NB4 (cell line): ENCODE measurements at places on chromosomes 3 and 15.

DNA sequence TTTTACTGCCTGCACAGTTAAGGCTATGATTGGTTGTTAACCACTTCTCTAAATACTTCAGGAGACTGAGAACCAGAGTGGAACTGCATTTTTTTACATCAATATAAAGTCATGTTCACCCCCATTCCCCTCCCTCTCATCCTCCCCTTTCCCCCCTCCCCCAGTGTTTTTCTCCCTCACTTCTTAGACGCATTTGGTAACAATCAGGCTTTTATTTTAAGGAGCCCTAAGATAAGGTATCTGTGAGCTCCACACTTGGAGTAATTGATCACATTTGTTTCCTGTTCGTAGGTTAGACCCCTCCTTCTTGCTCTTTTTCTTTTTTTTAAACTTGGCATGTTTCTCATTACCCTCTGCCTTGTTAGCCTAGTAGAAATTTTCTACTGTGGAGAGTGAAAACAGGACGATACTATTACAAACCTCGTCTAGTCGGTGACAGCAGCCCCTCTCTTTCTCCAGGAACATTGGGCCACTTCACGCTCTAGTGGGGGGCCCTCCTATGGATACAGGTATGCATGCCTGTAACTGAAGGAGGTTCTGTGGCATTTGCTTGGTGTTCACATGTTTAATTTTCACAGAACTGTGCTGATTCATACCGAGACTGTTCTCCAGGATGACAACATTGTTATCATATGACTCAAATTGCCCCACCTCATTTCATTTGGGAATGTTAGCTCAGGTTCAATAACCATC lies 314.4 kb downstream of the MECOM start:
- no peak for DNase-seq

- DNase-seq: no peak
Observed at GRCh38 chr3:20068512-20069177, 28.4 kb downstream of the KAT2B start.

- DNase-seq: no peak
Observed at GRCh38 chr3:3631114-3631513, 168.1 kb upstream of the LRRN1 start.

DNA sequence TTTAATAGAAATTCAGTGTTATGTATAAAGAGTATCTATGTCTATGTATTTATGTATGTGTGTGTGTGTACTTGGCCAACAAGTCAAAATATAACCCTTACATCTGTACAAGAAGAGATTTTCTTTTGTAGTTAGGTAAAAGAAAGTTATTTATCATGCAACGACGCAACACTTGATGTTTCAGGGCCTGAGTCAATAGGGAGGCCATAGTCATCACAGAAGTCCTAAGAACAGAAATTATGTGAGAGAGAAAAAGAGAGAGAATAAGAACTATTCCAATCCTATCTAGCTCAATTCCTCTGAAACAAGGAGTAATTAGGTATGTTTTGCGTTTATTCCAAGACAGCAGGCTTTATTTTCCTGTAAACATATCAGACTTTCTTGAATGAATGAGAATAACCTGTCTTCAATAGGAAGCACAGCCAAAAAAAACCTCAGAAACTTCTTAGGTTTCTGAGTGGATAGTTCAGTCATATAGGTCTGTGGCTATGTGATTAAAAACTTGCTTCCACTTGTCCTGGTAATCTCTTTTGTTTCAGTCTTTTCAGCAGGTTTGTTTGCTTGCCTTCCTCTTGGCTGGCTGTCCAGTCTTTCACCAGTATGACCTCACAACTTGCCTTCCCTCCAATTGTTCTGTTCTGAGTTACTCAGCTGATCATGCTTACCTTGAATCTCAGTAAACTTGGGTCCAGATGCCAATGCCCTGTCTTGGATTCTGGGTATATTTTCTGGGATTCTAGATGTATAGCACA lies 382.4 kb upstream of the GBE1 start:
- no peak for DNase-seq

DNA sequence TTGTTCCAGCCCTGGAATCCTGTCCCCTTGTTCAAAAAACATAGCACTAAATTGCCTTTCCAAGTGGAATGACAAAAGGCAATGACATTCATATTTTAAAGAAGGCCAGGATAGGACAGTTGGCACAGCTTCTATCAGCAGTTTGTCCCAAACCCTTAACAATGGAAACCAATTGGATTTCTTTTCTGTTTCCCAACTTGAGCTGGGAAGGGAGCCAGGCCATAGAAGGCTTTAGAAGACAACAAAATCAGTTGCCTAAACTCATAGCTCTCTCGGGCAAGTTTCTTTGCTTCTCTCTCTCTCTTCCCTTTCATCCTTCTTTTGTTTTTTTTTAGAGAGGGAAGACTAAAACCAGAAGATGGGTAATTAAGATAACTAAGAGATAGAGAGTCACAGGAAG lies 227.7 kb upstream of the TPRG1 start:
- no peak for DNase-seq

DNA sequence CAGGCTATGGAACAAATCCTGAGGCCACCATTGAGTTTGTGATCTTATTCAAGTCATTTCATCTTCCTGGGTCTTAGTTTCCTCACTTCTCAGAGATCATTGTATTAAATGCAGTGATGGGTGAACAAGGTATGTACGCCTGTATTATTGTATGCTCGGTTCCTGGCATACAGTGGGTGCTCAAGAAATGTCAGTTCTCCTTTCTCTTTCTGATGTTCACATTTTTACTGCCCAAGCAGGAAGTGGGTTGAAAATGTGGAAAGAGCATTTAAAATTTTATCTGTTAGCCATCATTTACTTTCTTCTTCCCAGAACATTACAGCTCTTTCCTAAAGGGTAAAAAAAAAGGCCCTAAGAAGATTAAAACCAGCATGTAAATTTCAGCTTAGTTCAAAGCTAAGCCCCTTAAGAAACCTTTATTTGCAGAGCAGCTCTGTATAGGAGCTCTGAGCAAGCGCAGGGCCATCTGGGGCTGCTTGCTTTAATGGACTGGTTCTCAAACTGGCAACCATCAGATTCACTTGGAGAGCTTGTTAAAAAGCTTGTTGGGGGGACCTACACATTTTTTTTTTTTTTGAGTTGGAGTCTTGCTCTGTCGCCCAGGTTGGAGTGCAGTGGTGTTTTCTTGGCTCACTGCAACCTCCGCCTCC lies 179.4 kb downstream of the CHST2 start:
- peak; percentile 15 for DNase-seq

GRCh38 chr3:147760941-147761340 lies 351.8 kb downstream of the ZIC1 start:
- DNase-seq: no peak

DNA sequence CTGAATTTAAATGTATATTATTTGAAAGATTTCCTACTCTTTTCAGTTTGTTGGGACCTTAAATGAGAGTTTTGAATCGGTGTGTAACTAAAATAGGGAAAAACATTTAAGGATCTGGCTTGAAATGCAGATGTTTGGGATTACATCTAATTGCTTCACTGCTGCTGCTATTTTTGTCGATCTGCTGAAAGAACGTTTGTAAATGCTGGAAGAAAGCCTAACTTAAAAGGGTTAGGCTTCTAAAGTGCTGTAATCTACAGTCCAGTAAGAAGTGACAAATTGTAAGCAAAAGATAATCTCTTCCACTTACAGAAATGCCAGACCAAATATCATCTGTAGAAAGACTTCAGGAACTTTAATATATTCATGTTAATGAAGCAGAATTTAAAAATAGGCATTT lies 691.6 kb downstream of the ZNF385D start:
- DNase-seq: no peak

GRCh38 chr3:22265403-22265802 lies 514.4 kb upstream of the ZNF385D start:
- DNase-seq: peak; percentile 1

- no peak for DNase-seq
Observed at GRCh38 chr3:102444101-102444500, 9.3 kb downstream of the ZPLD1 start.

- DNase-seq: no peak
Observed at GRCh38 chr3:167843886-167844285, 108.4 kb downstream of the SERPINI1 start.

DNA sequence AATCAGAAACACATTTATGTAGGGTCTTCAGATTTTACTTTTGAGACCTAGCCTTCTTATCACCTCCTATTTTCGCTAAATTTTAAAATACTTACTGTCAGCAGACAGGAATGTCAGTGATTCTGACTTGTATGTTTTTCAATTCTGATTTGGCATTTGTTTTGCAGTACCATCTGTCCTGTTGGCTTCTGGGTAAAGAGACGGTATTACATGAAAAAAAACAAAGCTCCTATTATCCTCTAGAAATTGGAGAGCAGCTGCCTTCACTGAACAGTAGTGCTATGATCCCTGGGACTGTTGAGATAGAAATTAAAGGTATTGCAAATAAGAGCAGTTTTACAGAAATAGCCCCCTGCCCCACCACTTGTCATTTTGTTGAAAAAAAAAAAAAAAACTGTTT lies 8.4 kb downstream of the ARMC8 start:
- DNase-seq: no peak

DNA sequence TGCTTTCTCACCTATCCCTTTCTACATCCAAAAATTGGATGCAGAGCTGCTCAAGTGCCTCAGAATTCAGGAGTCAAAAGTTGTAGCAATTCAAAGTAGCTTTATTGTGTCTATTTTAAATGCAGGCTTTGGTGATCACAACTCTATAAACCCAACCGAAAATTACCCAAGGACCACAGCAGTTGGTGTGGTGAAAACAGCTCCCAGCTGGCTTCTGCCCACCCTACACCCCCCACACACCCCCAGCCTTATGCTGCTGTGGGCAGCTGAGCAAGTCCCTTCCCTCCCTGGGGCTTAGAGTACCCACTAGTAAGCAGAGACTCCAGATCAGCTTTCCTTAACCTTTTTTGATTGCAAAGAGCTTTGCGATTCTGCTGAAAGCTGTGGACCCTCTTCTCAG lies 5.8 kb upstream of the HES1 start:
- peak; percentile 77 for DNase-seq

GRCh38 chr3:126337980-126338651 lies 19.1 kb downstream of the KLF15 start:
- no peak for DNase-seq

GRCh38 chr3:52062505-52062904 lies 6.1 kb upstream of the DUSP7 start:
- peak; percentile 50 for DNase-seq

DNA sequence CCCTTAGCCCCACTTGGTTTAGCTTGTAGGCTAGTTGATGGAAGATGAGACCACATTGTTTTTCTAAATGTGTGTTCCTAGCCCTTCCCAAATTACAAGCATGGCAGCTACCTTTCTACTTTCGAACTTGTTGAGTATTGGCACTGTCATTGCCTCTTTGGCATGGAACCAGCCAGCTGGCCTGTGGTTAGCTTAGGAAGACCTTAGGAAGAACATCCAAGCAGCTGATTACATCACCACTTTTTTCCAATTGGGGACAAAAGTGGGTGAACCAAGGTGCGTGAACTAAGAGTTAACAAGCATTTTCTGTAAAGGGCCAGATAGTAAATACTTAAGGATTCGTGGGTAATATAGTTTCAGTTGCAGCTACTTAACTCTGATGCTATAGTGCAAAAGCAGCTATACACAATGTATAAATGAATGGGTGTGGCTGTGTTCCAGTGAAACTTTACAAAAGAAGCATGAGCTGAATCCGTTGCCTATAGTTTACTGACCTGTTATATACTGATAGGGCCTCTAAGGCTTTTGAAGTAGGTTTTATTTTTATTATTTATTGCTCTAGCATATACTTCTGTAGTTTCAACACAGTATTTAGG lies 8.5 kb downstream of the KLHL18 start:
- no peak for DNase-seq

- DNase-seq: peak; percentile 63
Observed at GRCh38 chr3:111979434-111980038, 710 bp downstream of the ABHD10 start.

- DNase-seq: no peak
Observed at GRCh38 chr3:72423643-72424042, 424.6 kb downstream of the SHQ1 start.

DNA sequence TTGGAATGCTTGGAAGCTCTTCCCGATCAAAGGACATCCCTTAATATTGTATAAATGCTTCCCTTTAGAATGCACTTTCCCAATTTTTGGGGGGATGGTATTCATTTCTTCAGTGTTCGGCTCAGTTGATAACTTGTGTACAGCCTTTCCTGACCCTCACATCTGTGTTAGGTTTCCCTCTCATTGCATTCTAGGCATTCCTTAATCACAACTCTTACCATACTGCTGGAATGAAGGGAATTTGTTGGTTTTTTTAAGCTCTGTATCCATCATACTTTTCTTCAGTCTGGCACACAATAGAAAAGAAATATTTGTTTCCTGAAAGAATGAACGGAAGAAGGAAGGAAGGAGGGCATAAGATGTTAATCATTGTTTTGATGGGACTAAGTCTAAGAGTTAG lies 119.5 kb downstream of the CHST2 start:
- DNase-seq: no peak

GRCh38 chr3:89622063-89622700 lies 514.8 kb downstream of the EPHA3 start:
- DNase-seq: no peak

- DNase-seq: peak; percentile 27
Observed at GRCh38 chr3:58179235-58180098, 31.3 kb downstream of the DNASE1L3 start.

- DNase-seq: no peak
Observed at GRCh38 chr3:134342259-134342658, 32.0 kb downstream of the AMOTL2 start.

- no peak for DNase-seq
Observed at GRCh38 chr15:47866446-47866845, 149.1 kb downstream of the SEMA6D start.

- no peak for DNase-seq
Observed at GRCh38 chr3:150875548-150875947, 29.7 kb downstream of the MINDY4B start.

GRCh38 chr3:144585953-144586352 lies 614.3 kb downstream of the DIPK2A start:
- DNase-seq: peak; percentile 4

DNA sequence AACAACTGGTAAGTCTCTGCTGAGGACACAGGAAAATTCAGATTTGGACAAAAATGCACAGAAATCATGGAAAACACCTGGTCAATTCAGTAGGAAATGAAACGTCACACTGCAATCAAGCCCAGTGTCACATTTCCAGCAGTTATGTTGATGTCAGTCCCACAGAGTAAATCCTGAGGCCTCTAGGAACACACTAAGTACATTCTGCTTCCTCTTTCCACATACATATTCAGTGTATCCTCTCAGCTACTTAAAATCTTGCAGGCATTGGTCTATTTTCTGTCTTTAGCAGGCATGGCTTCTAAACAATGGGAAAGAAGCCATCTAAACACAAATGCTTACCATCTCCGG lies 207.8 kb downstream of the PLCL2 start:
- no peak for DNase-seq

GRCh38 chr3:105869861-105870755 lies 1.3 kb upstream of the CBLB start:
- no peak for DNase-seq
